Karpas-422 (cell line): ENCODE measurements at places on chromosomes 11 and 22. TPM values are rescaled to one million over a fixed set of nuclear protein-coding genes. Genes with fewer than 3 reads are reported as not detected.

- DNase-seq = peak; percentile 81
- peak overlapping the region; percentile 94 for H3K27ac ChIP-seq
- H3K4me3 ChIP-seq = peak overlapping the region; percentile 50
- H3K4me1 ChIP-seq = peaks cover 68% of the 10 kb centered on the region
- no peaks in the 10 kb centered on the region for H3K36me3 ChIP-seq
Measured at GRCh38 chr11:21564833-21565682, 627.8 kb upstream of the ANO5 start.

DNA sequence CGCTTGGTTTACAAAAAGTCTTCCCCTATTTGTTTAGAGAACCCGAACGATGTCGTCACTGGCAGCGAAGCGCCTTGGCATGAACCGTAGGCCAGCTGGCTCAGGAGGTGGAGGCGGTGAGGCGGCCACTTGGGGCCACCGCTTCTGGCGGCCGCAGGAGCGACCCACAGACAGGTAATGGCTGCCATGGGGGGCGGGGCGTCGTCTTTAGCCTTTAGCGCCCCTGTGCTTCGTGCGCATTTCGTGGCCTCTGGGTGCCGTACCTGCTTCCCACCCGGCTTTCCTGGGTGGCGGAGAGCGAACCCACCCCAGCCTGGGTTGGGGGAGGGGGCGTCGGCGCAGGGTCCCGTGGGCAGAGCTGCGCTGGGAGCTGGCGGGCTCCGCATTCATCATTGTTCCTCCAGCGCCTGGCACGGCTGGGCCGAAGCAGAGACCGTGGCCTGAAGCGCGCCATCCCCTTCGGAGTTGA lies 469 bp upstream of the OSBP2 start:
- H3K27ac ChIP-seq = no peak overlapping the region
- no peak for DNase-seq
- no peaks in the 10 kb centered on the region for H3K27me3 ChIP-seq
- H3K4me1 ChIP-seq = no peaks in the 10 kb centered on the region
- H3K4me3 ChIP-seq = no peak overlapping the region

GRCh38 chr22:49306632-49307480 lies 520.8 kb downstream of the BRD1 start:
- no peak overlapping the region for H3K27ac ChIP-seq
- H3K4me3 ChIP-seq = no peak overlapping the region
- no peak for DNase-seq
- H3K36me3 ChIP-seq = no peaks in the 10 kb centered on the region

GRCh38 chr11:76802621-76803020 lies 19.5 kb downstream of the TSKU start:
- H3K4me1 ChIP-seq = peaks cover 6% of the 10 kb centered on the region
- no peaks in the 10 kb centered on the region for H3K36me3 ChIP-seq
- DNase-seq = no peak
- no peak overlapping the region for H3K27ac ChIP-seq
- H3K4me3 ChIP-seq = no peak overlapping the region
- no peaks in the 10 kb centered on the region for H3K27me3 ChIP-seq

DNA sequence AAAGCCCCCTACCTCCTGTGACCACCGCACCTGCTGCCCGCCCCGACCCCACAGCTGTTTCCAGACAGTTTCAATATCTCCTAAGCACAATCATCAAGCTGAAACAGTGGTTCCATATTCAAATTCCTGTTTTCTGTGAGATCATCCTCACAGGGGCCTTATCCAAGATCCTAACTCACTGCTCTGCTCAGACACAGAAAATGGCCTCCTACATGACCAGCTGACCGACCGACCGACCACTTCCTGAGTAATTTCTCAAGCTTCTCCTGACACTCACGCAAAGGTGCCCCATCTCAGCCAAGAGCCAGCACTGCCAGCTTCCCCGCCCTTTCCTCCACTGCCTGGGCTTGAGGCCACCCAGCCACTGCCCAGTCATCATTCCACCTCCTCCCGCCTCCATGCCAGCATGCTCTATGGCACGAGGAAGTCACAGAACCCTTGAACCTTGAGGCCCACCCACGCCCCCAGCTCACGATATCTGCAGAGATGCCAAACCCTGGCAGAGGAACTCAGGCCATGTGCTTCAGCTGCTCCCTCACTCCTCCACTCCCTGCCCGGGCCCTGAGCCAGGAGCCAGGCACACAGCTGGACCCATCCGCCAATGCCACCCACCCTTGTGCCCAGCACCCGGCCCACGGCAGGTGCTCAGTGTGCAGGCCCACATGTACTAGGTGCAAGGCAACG lies 14.0 kb downstream of the KIAA0930 start:
- no peaks in the 10 kb centered on the region for H3K36me3 ChIP-seq
- no peak overlapping the region for H3K27ac ChIP-seq
- H3K27me3 ChIP-seq = no peaks in the 10 kb centered on the region
- no peak overlapping the region for H3K4me3 ChIP-seq
- no peaks in the 10 kb centered on the region for H3K4me1 ChIP-seq

DNA sequence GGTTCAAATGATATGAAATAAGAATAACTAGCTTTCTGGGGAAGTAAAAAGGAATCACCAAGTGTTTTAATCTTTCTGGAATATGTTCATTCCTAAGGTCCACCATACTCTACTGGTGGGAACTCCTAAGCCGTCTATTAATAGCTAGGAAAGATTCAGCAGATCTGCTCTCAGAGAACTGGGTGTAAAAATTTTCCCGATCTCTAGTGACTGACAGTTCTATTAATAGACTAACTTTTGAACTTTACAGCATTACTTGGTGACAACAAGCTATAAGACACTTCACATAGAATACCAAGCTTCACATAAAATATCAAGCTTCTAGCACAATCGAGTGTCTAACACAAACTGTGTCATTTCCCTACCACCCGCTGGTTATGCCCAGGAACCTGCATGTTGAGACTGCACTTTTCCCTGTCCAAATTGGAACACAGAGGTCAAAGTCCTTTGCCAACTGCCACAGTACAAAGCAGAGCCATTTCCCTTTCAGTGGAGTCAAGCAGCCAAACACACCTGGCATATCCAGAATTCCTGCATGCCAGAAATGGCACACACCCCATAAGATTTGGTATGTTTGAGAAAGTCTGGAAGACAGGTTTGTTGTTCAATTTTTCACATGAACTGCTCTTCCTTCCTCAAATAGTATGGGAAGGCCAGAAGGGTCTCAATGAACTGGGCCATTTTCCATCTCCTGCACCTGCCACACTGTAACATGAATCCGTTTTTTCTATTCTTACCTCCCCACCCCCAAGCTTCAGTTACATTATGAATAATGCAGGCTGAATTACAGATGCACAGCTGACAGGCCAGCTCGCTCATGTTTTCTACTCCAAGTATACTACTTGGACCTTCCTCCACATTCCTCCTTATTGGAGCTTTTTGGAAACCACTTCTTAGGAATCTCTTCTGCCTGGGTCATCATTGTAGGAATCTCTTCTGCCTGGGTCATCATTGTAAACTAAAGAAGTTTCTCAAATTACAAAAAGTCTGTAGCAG lies 3.7 kb downstream of the OSBP start:
- no peak for DNase-seq
- no peak overlapping the region for H3K4me3 ChIP-seq
- no peaks in the 10 kb centered on the region for H3K27me3 ChIP-seq
- H3K36me3 ChIP-seq = peaks cover 38% of the 10 kb centered on the region; the same call in 1 of the 2 replicates
- peaks cover 35% of the 10 kb centered on the region for H3K4me1 ChIP-seq

DNA sequence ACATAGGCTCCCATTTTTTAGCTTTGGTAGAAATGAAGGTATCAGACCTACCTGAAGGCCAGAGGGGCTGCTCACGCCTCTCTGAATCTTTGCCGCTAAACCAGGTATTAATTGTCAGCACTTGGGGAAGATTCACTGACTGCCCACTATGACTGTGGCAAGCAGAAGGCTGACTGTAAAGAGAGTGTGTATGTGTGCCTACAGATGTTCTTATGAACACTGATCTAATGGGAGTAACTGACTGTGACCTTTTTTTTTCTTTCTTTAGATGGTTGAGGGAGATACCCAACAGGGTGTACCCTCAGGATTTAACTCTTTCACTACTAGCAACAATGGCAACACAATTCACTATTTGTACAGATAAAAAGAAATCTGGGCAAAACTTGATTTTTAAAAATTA lies at the start of gene RAG2:
TSS of gene RAG2 (minus strand) at position 186 of the 400 bp plus-strand sequence. CDS start 4,068 bp downstream, outside the sequence.
- no peak for DNase-seq
- H3K27ac ChIP-seq = no peak within 1 kb of the TSS

- no peak overlapping the region for H3K27ac ChIP-seq
- H3K4me1 ChIP-seq = no peaks in the 10 kb centered on the region
- 0 out of 2 replicates have a peak, but pooled peaks cover 3% of the 10 kb centered on the region for H3K27me3 ChIP-seq
Measured at GRCh38 chr11:84890676-84891075, 736.5 kb downstream of the DLG2 start.

DNA sequence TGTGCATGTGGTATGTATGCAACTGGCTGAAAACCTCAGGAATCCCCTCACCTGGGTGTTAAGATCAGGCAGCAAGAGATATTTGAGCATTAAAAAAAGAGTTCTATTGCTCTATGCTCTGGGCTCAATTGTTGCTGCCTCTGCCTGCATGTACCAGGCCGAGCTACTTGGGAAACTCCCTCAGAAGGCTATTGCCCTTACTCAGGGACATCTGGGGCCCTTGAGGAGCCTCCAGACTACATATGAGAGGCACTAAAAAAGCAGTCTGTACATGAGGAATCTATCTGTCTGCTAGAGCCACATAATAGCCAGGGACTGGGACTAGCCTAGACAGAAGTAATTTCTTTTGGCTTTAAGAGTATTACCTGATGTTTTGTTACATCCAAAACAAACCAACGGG lies 120.1 kb downstream of the SWAP70 start:
- no peaks in the 10 kb centered on the region for H3K27me3 ChIP-seq
- no peaks in the 10 kb centered on the region for H3K36me3 ChIP-seq
- DNase-seq = no peak
- 0 out of 2 replicates have a peak overlapping the region, but pooled peaks have one; percentile 2 for H3K27ac ChIP-seq
- H3K4me3 ChIP-seq = no peak overlapping the region
- H3K4me1 ChIP-seq = no peaks in the 10 kb centered on the region

- H3K4me1 ChIP-seq = no peaks in the 10 kb centered on the region
- H3K36me3 ChIP-seq = no peaks in the 10 kb centered on the region
- no peak overlapping the region for H3K27ac ChIP-seq
- no peak for DNase-seq
- no peaks in the 10 kb centered on the region for H3K27me3 ChIP-seq
Measured at GRCh38 chr11:132055296-132055695, 684.9 kb downstream of the NTM start.

GRCh38 chr11:33116535-33116934 lies 44.7 kb downstream of the CSTF3 start:
- H3K27me3 ChIP-seq = no peaks in the 10 kb centered on the region
- no peak overlapping the region for H3K27ac ChIP-seq
- no peak overlapping the region for H3K4me3 ChIP-seq
- no peaks in the 10 kb centered on the region for H3K36me3 ChIP-seq

GRCh38 chr22:19483481-19484244 lies 3.9 kb downstream of the CDC45 start:
- no peak overlapping the region for H3K4me3 ChIP-seq
- no peak for DNase-seq
- H3K27ac ChIP-seq = no peak overlapping the region
- peaks cover 6% of the 10 kb centered on the region for H3K4me1 ChIP-seq

GRCh38 chr11:116563028-116563711 lies 209.6 kb downstream of the BUD13 start:
- no peak for DNase-seq
- no peak overlapping the region for H3K4me3 ChIP-seq
- H3K4me1 ChIP-seq = no peaks in the 10 kb centered on the region
- no peak overlapping the region for H3K27ac ChIP-seq
- H3K27me3 ChIP-seq = no peaks in the 10 kb centered on the region
- H3K36me3 ChIP-seq = no peaks in the 10 kb centered on the region

GRCh38 chr22:23127055-23127756 lies 14.6 kb downstream of the RSPH14 start:
- H3K4me1 ChIP-seq = peaks cover 26% of the 10 kb centered on the region
- H3K27me3 ChIP-seq = no peaks in the 10 kb centered on the region
- H3K36me3 ChIP-seq = no peaks in the 10 kb centered on the region
- H3K4me3 ChIP-seq = no peak overlapping the region
- DNase-seq = no peak

DNA sequence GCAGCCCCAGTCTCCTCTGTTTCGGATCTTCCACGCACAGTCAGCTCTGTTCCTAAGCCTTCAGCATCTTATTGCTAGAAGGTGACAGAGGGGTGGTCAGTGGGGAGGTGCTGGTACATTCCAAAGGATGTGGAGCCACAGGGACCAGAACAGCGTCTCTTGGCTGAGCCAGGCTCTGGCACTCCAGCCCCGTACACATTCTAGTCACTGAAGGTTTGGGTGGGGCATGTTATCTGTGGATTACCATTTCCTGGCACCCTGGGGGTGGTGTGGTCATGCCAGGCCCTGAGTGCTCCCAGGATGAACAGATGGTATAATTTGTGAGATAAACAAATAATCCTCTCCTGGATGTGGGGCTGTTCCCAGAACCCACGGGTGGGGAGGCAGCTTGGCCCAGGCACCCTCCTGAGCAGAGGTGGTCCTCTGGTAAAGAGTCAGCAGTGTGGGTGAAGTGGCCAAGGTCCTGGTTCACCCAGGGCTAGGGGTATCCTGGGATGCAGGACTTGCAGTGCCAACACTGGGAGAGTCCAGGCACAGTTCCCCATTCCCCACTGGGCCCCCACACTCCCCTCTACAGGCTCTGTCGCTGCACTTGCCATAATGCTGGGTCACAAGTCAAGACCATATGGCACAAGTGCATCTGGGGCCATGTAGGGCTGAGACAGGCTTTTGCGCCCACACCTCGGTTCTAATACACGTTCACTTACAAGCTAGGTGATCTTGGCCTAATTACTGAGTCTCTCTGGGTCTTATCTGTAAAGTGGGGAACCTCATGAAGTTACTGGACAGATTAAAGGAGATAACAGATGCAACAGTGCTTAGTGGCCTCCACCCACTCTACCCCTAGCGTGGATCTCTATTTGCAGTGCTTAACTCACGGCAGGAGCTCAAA lies 33.0 kb downstream of the DKK3 start:
- H3K4me1 ChIP-seq = no peaks in the 10 kb centered on the region
- no peaks in the 10 kb centered on the region for H3K36me3 ChIP-seq
- DNase-seq = no peak
- H3K27ac ChIP-seq = no peak overlapping the region
- no peaks in the 10 kb centered on the region for H3K27me3 ChIP-seq

DNA sequence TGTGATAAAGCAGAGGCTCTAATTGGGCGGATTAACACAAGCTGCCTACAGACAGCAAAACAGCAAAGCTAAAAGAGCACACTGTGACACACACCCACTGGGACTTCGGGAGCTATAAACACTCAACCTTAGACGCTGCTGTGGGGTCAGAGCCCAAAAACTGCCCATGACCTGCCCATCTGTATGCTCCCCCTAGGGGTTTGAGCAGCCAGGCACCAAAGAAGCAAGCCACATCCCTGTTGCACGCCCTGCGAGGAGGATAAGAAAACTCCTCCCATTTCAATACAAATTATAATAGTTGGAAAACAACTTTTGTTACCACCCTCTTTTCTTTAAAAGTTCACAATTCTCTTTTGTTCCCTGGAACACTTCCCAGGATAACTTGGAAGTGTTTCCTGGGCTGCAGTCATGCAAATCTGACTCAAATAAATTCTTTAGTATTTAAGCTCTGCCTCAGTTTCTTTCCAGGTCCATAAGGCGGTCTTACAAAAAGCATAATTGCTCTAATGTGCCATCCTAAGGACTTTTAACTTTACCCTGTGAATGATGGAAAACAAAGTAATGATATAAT lies 86.4 kb downstream of the DLG2 start:
- no peak overlapping the region for H3K4me3 ChIP-seq
- no peak for DNase-seq
- H3K4me1 ChIP-seq = no peaks in the 10 kb centered on the region
- H3K27ac ChIP-seq = no peak overlapping the region
- H3K27me3 ChIP-seq = no peaks in the 10 kb centered on the region

Gene NCF4
- 116 and 179 TPM in 2 replicates for total RNA-seq

Gene RFPL1
- not detected in 2 replicates for total RNA-seq

Gene ADAMTS8
- total RNA-seq = not detected in 2 replicates

Gene SLC22A8
- not detected in 2 replicates for total RNA-seq

Gene KCNK4
- not detected in 2 replicates for total RNA-seq

Gene NOX4
- not detected in 2 replicates for total RNA-seq

Gene ANO9
- total RNA-seq = 1.4 and 2.2 TPM in 2 replicates

Gene BMAL1
- not detected in 2 replicates for total RNA-seq

Gene NELL1
- total RNA-seq = 0.19 and 0.25 TPM in 2 replicates

Gene OR5P2
- total RNA-seq = not detected in 2 replicates

Gene SPON1
- total RNA-seq = not detected in 2 replicates
